ENCODE measurements at places on chromosomes 13 and 19. TPM values are rescaled to one million over a fixed set of nuclear protein-coding genes. Genes with fewer than 3 reads are reported as not detected.
A peak's percentile ranks its signal among the peaks of the same experiment; 100 is the strongest.

GRCh38 chr19:47274071-47274890 lies at the start of gene INAFM1:
INAFM1 (plus strand) TSS chr19:47274885; CDS start chr19:47274920, 35 bp downstream.
- DNase-seq = peak; percentile 95

The PINLYP gene
- 18.2 TPM for polyA plus RNA-seq

The SIGLECL1 gene
- polyA plus RNA-seq = not detected

The SHD gene
- 0.23 TPM for polyA plus RNA-seq

- DNase-seq = no peak
Observed at GRCh38 chr19:57302020-57302465, 18.2 kb upstream of the ZNF543 start.

The CUL4A gene
- 92.7 TPM for polyA plus RNA-seq

- DNase-seq = peak; percentile 5
Observed at GRCh38 chr13:74886502-74886901, 595.5 kb downstream of the TBC1D4 start.

The ITPKC gene
- 9.8 TPM for polyA plus RNA-seq

Measured in right lung (tissue), 10 donors.